Activated naive CD4-positive, alpha-beta T cell (primary cell): ENCODE measurements at places on chromosomes 12 and 14.

GRCh38 chr12:56257491-56258067 lies 605 bp downstream of the ANKRD52 start:
- no peak for DNase-seq

GRCh38 chr12:3122841-3123678 lies 45.9 kb downstream of the TSPAN9 start:
- DNase-seq, result no peak

GRCh38 chr14:20400965-20401593 lies 12.2 kb downstream of the TEP1 start:
- no peak for DNase-seq

- peak; percentile 9 for DNase-seq
These were observed 3.5 kb downstream of the PTPN21 start for GRCh38 chr14:88551094-88551870.

DNA sequence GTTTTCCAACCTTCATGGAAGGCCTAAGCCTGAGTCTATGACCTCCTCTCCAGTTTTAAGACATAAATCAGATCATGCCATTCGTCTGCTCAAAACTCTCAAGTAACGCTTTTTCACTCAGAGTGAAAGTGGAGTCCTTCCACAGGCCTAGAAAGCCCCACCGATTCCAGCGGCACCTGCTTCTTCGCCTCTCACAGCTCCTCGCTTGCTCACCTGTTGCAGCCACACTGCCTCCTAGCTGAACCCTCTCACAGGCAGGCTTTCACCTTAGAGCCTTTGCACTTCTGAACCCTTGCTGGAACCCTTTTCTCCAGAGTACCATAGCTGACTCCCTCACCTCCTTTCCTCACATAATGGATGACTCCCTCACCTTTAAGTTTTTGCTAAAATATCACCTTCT lies 301.1 kb downstream of the ZFP36L1 start:
- no peak for DNase-seq

GRCh38 chr12:58757422-58757821 lies 162.9 kb downstream of the LRIG3 start:
- DNase-seq, result no peak

GRCh38 chr12:109871668-109872314 lies 8.6 kb downstream of the GLTP start:
- DNase-seq, result no peak

GRCh38 chr12:4202487-4202886 lies 71.1 kb upstream of the CCND2 start:
- DNase-seq, result no peak

- no peak for DNase-seq
These were observed 126.9 kb downstream of the KITLG start for GRCh38 chr12:88453323-88453722.

DNA sequence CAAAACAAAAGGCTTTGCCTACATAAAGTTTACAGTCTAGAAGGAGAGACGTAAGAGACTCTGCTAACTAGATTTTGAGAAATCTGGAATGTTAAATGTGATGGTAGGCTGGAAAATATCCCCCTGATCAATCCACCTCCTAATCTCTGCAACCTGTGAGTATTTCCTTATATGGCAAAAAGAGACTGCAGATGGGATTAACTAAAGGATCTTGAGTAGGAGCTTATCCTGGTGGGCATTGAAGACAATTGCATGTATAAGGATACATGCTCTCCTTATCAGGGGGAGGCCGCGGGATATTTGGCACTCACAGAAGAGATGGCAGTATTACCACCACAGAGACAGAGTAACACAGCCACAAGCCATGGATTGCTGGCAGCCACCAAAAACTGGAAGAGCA lies 95.2 kb downstream of the EGLN3 start:
- DNase-seq, result no peak

DNA sequence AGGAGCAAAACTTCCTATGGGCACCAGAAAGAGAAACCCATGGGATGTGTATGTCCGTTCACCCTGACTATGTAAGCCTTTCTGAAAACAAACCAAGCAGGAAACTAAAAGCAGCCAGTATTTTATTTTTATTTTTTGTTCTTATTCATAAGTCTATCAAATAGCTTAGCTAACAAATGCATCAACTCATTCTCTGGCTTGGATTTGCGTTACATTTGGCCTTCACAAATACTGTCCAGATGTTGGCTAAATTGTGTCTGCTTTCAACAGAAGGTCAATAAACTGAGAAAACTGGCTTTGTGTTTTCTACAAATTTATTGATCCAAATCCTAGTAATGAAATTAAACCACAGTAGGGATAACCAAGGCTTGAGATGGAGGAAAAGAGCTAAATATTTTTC lies 379.0 kb downstream of the NOVA1 start:
- DNase-seq, result no peak

DNA sequence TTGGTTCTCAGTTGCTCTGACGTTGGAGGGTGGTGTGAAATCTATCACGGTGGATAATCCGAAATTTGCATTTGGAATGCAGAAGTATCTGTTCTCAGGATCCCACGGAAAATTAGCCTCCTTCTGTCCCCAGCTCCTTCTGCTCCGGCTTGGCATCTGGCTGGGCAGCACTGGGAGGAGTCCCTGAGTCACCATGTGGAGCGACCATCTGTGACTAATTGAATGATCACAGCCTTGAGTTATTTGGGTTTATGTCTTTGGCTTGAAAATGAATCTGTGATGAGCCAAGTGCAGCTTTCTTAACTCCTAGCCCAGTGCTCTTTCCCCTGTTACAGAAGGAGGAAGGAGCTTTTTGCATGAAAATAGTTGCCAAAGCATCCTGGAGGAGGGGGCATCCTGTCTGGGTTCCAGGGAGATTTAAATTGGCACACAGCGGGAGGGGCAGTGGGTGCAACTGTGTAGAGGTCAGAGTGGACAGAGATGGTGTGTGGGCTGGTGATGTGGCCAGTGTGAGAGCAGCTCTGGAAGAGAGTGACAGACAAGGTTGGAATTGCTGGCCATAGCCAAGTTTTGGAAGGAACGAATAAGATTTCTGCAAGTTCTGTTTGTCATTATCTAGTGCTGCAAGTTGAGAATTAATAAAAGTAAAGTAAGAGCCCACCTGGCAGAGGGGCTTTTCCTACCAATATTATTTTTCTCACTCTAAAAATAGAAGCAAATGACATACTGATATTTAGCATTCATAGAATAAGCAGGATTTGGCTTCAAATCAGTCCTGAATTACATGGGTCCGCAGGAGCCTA lies 74.4 kb downstream of the SLC24A4 start:
- DNase-seq, result no peak

GRCh38 chr14:31106768-31107167 lies 80.6 kb upstream of the STRN3 start:
- no peak for DNase-seq

GRCh38 chr12:48795550-48796455 lies 6.9 kb upstream of the ADCY6 start:
- peak; percentile 18 for DNase-seq

DNA sequence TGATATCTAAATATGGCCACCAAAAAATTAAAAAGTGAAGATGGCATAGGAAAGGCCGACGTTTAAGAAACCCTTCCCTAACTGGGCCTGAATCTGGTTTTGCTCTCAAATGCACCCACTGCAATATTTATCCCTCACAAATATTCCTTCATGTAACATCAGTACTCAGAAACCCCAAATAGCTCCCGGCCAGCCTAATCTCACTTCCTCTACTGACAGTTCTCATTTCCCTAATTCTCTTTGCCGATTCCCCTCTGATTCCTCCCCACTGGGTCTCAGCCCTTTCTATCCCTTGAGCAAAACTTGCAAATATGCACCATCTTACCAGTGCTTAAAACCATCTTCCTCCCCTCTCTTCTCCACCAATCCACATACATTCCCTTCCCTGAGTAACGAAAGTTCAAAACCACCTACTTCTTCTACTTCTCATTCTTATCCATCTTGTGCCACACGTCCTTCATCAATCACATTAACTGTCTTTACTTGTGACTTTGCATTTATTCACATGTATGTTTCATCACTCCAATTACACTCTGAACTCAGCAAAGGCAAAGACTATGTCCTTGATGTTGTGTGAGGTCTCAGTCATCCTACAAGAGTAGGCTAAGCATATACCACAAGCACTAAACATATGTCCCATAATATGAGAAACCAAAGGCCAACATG lies 23.1 kb downstream of the KCNK10 start:
- no peak for DNase-seq

DNA sequence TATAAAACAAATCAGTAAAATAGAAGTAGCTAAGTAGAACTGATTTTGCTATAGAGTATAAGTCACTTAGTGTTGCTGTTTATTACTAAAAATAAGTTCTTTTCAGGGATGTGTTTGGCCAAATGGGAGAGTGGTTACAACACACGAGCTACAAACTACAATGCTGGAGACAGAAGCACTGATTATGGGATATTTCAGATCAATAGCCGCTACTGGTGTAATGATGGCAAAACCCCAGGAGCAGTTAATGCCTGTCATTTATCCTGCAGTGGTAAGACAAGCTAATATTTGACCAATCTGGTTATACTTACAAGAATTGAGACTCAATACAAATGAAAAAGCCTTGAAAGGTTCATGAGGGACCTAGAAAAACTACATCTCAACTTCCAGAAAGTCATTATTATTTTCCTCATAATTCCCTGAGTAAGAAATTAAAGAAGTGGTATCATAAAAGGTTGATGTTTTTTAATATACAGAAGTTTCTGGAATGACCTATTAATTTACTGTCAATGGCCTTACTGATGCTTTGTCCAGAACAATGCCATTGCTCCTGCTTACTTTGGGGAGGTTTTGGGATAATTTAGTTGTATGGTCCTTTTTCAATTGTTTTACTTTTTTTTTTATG lies 1.9 kb downstream of the LYZ start:
- DNase-seq, result no peak

DNA sequence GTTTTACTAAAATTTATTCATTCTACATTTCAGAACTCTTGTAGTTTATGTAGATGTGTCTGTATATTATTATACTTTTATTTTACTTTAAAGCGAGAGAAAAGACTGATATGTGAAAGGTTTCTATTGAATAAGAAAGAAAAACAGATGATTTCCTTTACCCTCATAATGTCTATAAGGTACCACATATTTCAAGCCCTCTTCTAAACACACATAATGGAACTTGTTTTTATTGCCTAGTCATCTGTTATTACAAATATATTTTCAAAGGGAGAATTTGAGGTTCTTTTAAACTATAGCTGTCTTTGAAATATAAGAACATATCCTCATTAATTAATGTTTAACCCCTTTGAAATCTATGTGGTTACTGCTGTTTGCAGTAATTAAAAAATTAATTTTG lies 34.5 kb downstream of the NAV3 start:
- DNase-seq, result no peak

GRCh38 chr14:61106959-61107641 lies 126.1 kb downstream of the SLC38A6 start:
- no peak for DNase-seq

- no peak for DNase-seq
These were observed 62.8 kb downstream of the HECTD4 start for GRCh38 chr12:112319395-112319794.

DNA sequence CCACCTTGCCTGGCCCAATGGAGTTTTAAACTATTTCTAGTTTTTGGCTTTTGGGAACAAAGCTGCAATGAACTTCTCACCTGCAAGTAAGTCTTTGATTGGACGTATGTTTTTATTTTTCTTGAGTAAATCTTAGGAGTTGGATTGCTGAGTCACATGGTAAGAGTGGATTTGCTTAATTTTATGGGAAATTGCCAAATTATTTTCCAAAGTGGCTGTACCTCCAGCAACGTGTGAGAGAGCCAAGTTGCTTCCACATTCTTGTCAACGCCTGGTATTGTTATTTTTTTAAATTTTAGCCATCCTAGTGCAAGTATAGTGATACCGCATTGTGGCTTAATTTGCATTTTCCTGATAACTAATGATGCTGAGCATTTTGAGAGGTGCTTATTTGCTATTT lies 136.6 kb downstream of the LMNTD1 start:
- DNase-seq, result no peak

GRCh38 chr12:120702637-120703036 lies 7.6 kb upstream of the UNC119B start:
- DNase-seq, result no peak

DNA sequence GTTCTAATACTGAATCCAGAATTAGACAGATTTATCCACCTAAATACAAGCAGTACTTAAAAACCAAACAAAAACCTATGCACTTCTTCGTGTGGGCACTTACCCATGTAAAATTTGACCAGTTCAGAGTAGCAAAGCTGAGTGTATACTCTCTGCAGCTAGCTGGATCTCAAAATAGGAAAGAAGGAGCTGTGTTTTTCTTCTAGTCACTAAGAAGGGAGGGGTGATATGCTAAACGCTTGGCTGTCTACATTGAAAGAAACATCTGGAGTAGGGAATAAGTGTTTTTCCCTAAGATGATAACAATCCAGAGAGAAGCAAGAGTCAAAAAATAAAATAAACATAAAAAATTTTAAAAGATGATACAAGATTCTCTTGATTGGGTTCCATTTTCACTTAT lies 20.0 kb downstream of the RBMS2 start:
- no peak for DNase-seq

- DNase-seq, result no peak
These were observed 4.5 kb upstream of the RNU7-1 start for GRCh38 chr12:6939191-6939540.

DNA sequence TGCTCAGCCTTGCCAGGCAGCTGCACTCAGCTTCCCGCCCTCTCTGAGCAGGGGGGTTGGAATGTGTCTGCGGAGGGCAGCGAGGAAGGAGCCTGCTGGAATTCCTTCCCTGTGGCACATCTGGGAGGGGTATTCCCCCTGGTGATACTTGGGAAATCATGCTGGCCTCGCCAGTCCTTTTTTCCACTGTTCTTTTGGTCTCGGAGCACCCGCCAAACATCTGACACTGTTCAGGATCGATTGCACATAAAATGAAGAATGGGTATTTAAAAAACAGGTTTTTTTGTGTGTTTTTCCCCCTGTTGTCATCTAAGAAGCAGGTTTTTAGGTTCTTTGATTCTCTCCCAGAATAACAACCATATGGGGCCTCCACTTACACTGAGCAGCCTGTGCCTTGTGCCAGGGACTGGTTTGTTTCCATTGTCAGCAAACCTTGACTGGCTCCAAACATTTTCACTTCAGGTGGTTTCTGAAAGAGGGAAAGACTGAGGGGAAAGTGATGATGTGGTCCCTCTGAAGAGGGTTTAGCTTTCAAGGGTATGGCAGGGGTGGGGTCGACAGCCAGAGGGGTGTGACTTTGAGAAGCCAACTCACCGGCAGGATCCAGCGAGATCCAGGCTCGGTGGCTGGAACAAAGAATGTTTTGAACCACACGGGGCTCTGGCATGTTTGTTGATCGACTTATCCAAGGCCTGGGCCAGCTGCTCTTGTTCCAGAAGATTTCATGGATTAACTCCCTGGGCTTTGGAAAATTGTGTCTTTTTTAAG lies 215.1 kb downstream of the CACNA1C start:
- no peak for DNase-seq
